Endodermal cell (in vitro differentiated cells): ENCODE measurements at places on chromosomes 6 and 20. TPM values are rescaled to one million over a fixed set of nuclear protein-coding genes. Genes with fewer than 3 reads are reported as not detected.

FAXC gene
- 11.7 to 19.5 TPM (median 16.8 TPM) in 3 replicates for total RNA-seq

BEND6 gene
- 0.57 and 0.86 TPM in 2 replicates for total RNA-seq

GABRR2 gene
- 0.15 and 0.18 TPM in 2 replicates for total RNA-seq

MAP1LC3A gene
- total RNA-seq = 18.6 to 31.0 TPM (median 19.0 TPM) in 3 replicates

OGFRL1 gene
- 9.1 and 12.4 TPM in 2 replicates for total RNA-seq

ETV7 gene
- total RNA-seq = 0.41 and 0.42 TPM in 2 replicates
